ENCODE measurements at places on chromosomes 13 and 19.

GRCh38 chr19:37007587-37008220 lies 70.5 kb upstream of the ZNF420 start:
- peak; percentile 7 for DNase-seq

DNA sequence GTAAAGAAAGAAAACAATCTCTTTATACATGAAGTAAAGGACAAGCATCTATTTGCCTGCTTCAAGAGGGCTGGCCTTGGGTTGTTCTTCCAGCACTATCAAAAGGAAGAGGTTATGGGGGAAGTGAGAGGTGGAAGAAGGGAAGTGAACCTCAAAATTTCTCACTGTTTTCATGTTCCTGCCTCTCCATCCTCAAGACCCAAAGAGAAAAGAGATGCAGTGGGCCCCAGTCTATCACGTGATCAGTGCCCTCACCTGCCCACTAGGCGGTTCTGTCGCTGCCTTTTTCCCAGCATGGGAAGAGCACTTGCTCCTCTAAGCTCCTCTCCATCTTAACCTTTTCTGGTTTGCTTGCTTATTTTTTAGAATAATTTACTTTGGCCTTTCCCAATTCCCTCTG lies 6.2 kb upstream of the USP12 start:
- DNase-seq = no peak

- DNase-seq = no peak
Measured at GRCh38 chr19:31419871-31420445, 70.7 kb upstream of the TSHZ3 start.

GRCh38 chr13:32432856-32433255 lies 4.9 kb upstream of the N4BP2L1 start:
- no peak for DNase-seq

DNA sequence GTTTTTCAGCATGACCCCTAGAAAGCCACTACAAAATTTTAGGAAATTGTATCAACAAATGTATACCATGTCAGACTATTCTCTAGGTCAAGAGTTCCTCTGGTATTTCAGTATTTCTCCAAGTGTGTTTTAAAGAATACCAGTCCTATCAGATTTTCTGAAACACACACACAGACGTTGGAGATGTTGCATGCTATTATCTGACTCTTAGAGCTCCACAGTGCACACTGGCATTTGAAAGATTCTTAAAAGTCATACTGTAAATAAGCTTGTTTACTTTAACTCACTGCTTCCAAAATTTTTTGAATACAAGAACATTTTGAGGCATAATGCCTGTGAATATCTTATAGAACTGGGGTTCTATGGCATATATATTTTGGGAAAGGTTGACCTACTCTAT lies 33.8 kb upstream of the VWA8 start:
- no peak for DNase-seq

DNA sequence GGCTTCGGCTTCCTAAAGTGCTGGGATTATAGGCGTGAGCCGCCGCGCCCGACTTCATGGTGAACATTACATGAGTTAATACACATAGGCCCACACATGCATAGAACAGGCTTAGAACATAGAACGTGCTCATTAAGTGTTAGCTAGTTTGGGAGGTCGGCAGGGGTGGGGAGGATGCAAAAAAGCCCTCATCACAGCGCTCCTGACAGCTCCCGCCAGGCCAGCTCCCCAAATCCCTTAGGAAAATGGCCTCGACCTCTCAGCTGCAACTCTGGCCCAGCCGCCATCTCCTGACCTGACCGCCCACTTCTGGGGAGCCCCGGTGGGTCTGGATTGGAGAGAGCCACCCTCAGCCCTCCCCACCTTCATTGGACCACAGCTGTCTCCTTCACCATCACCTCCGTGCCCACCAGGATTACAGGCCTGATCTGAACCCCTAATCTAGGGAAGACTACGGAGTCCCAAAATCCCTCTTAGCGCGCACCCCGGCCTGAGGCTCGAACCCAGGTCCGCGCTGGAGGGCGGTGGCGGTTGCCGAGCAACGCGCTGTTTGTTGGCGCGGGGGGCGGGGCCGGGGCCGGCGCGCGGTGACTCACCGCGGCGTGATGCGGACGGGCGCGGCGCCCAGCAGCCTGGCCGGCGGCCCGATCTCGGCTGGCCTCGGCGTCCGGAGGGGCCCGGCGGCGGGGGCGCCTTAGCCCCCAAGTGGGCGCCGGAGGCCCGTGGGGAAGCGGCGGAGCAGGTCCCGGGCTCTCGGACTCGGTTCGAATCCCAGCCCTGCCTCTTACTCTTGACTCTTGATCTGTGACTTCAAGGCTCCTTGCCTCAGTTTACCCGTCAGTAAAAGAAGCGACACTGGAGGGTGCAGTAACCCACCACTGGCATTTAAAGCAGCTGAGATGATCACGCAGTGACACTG lies 26.7 kb upstream of the NANOS3 start:
- DNase-seq = peak; percentile 67

DNA sequence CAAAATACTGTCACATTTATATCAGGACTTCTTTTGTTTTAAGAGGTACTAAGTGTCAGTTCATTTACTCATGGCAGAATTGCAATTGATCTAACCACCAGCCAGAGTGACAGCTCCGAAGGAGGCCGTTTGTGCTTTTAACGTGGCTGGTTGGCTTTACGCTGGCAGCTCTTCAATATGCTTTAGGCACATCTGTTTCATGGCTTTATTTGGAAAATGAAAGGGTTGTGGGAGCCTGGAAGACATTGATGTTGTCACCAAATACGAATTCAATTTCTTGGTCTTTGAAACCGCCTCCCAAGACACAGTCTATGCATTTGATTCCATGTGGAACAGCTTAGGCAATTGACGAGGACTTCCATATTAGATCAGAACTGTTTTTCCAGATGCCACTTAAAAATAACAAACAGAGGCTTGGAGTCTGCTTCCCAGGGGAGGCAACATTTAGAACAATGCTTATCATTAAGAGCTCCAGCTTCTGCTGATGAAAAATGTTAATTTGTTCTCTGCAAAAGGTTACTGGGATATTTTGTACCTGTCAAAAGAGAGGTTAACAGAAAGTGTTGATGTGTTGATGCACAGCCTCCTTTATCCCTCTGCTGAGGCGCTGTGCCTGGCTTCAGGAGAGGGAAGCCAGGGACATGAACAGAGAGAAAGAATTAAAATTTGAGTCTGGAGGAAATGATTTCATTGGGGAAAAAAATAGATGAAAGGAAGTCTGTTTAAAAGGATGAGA lies 64.0 kb upstream of the TNFRSF19 start:
- no peak for DNase-seq

GRCh38 chr13:97724450-97724849 lies 229.0 kb upstream of the IPO5 start:
- no peak for DNase-seq

- no peak for DNase-seq
Measured at GRCh38 chr13:111482126-111482525, 161.7 kb downstream of the TEX29 start.

DNA sequence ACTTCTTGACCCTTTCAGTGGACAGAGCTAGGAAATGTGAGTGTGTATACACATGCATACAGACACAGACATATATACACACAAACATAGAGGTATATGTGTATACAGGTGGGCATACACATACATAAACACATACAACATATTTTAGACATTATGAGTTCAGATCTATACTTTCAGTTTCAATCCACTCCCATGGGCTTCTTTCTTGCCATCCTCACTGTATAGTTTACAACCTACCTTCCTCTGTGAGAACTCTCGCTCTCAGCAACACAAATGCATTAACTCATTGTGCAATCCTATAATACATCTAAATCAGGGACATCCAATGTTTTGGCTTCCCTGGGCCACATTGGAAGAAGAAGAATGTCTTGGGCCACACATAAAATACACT lies 21.2 kb upstream of the SCEL start:
- no peak for DNase-seq

- no peak for DNase-seq
Measured at GRCh38 chr13:77985866-77986636, 67.4 kb upstream of the EDNRB start.

DNA sequence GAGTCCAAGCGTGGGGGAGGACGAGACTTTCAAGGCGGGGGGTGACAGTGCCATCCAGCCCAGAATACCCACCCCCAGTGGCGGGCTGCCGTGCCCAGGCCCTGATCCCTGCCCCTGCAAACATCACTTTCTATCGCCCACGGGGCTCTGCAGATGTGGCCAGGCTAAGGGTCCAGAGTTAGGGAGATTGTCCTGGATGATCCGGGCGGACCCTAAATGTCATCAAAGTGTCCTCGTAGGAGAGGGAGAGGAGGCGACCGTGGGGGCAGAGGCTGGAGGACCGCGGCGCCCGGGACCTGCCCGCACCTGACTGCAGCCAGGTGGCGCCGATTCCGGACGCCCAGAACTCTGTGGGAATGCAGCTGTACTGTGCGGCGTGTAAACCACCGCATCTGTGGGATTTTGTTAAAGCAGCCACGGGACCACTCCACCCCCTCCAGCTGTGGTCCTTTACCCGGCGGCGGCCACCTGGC lies 32.4 kb downstream of the GJA3 start:
- DNase-seq = no peak

DNA sequence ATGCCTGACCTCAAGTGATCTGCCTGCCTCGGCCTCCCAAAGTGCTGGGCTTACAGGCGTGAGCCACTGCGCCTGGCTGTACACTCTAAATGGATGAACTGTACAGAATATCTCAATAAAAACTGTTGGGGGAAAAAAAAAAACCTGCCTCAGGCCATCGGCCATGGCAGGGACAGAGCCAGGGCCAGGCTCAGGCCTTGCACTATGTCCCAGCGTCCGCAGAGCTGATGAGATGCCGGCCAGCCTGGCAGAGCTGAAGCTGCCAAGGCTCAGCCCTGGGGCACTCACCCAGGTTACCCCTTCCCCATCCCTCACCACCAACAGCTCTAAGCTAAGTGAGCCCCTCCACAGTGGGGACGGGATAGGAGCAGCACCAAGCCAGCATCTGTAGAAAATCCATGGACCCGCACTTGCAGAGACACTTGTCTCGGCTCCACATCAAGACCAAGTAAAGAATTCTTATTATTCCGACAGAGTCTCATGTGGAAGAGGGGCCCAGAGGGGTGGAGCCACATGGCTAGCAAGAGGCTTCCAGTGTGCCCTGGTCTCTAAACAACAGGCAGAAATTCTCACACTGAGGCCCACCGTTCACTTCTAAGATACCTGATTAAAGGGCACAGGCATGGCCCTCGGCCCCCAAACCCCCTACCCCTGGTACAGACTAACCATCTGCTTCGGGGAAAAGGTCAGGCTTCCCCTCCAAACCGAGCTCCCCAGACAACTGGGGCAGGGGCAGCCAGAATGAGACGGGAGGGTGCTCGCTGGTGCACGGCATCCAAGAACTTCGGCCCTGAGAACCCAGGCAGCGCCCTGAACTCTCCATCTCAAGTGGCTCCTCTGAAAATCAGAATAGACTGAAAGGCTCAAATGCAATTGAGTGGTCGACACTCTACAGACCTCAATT lies 5.8 kb downstream of the PPP6R1 start:
- no peak for DNase-seq

GRCh38 chr13:76300688-76301087 lies 585.5 kb downstream of the KCTD12 start:
- DNase-seq = no peak

DNA sequence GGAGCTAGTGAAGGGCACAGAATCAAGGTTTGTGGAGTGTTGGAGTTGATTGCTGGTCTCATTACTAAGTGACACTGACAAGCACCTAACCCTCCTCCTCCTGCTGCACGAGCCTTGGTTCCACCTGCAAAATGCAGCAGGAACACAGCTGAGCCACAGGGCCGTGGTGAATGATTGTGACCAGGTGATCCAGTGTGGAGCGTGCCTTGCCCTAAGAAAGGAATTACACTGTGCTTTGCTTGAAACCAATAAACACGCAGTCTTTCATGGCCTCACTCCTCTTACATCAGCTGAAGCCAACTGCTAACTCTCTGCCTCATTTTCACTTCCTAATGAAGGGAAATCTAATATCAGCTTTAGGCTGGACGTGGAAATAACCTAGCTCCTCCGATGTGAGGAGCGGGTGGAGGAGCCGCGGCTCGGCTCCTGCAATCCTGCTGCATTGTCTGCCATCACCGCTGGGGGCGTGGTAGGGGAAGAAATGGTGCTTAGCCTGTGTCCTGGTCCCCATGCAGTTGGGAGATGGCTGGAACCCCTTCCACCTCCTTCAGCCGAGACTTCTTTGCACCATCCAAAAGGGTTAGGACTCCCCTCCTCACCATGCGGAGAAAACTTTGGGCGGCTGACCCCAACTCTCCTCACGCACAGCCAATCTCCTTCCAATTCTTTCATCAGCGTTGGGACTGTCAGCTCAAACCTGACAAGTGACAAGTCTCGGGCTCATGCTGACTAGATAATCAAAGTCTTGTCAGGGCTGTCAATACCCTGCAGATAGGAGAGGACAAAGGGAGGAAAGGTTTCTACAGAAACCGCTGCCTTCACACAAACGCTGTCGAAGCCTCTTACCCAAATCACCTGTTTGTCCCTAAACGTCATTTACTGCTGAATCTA lies 427.9 kb downstream of the ZNF536 start:
- peak; percentile 13 for DNase-seq

DNA sequence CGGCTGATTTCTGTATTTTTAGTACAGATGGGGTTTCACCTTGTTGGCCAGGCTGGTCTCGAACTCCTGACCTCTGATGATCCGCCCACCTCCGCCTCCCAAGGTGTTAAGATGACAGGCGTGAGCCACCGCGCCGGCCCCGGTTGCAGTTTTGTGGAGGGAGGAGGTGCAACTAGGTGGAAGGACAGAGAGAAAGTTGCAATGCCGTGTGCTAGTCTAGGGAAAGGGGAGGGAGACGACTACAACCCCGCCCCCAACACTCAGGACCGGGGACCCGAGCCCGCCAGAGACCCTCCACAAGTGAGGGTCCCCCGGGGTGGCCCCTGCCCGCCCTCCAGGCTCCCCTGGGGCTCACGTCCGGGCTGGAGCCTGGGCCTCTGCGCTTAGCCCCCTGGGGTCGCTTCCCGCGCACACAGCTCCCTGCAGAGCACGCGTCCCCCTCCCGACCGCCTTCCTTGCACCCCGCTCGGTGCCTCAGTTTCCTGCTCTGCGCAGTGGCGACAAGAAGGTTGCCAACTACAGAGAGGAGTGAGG lies 1.2 kb upstream of the ARID3A start:
- peak; percentile 51 for DNase-seq

GRCh38 chr19:13691569-13692435 lies 72.5 kb upstream of the MRI1 start:
- no peak for DNase-seq

DNA sequence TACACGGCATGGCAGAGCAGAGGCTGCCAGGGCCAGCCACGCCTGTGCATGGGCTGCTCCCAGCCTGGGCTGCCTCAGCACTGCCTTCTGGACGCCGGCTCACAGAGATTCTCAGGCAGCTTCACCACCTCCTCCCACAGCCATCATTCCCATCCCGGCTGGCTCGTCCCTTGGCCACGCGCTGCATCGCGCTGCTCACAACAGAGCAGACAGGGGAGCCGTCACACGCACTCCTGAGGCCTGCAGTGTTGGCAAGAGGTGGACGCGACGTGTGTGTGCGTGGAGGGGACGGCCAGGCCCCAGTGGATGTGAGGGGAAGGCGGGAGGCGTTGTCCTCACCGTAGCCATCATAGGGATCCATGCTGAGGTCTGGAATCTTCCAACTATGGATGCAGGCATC lies 7.6 kb upstream of the PRKD2 start:
- DNase-seq = no peak
